ENCODE measurements at places on chromosomes 16 and 17. TPM values are rescaled to one million over a fixed set of nuclear protein-coding genes. Genes with fewer than 3 reads are reported as not detected.

SNAI3 gene
- total RNA-seq: not detected

RHBDL1 gene
- total RNA-seq: 2.8 TPM

DHRS7C gene
- total RNA-seq: not detected

METRNL gene
- total RNA-seq: 190 TPM

CHST5 gene
- not detected for total RNA-seq

KRT20 gene
- not detected for total RNA-seq

TNP2 gene
- not detected for total RNA-seq

C17orf113 gene
- not detected for total RNA-seq

GJC1 gene
- 89.1 TPM for total RNA-seq

CA10 gene
- total RNA-seq: not detected

ASB16 gene
- total RNA-seq: 0.29 TPM

MPO gene
- total RNA-seq: not detected

SYCE1L gene
- 0.12 TPM for total RNA-seq

SLC47A1 gene
- total RNA-seq: 7.3 TPM

TAC4 gene
- total RNA-seq: not detected

PRDM7 gene
- total RNA-seq: not detected

C17orf67 gene
- 1.8 TPM for total RNA-seq

MC1R gene
- total RNA-seq: 7.2 TPM
